Stimulated activated CD4-positive, alpha-beta T cell treated with anti-CD3 and anti-CD28 coated beads, Interleukin-15, amount 100 ng/mL, for 1 hour (primary cell): ENCODE measurements at places on chromosomes 11 and 22.

DNA sequence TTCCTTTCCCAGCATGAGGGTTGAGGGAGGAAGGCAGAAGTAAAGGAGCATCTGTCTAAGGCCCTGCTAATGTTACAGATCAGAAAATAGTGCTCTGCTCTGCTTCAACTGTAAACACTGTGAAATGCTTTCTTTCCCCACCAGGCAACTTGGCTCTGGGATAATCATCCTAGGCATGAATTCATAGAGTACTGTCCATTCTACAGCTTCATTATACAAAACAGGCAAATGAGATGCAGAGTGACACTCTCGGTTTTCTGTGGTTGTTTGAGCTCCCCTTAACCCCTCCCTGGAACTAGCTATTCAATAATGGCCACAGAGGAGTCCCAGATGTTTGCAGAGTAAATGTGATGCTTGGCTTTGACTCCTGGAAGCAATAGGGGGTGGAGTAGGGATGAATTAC, 184.3 kb upstream of the CTSC start:
- DNase-seq = no peak

GRCh38 chr11:67379061-67380058, 6.0 kb upstream of the CLCF1 start:
- DNase-seq = no peak

- DNase-seq = no peak
Measured at GRCh38 chr22:20173772-20174171, 22.9 kb upstream of the CCDC188 start.

DNA sequence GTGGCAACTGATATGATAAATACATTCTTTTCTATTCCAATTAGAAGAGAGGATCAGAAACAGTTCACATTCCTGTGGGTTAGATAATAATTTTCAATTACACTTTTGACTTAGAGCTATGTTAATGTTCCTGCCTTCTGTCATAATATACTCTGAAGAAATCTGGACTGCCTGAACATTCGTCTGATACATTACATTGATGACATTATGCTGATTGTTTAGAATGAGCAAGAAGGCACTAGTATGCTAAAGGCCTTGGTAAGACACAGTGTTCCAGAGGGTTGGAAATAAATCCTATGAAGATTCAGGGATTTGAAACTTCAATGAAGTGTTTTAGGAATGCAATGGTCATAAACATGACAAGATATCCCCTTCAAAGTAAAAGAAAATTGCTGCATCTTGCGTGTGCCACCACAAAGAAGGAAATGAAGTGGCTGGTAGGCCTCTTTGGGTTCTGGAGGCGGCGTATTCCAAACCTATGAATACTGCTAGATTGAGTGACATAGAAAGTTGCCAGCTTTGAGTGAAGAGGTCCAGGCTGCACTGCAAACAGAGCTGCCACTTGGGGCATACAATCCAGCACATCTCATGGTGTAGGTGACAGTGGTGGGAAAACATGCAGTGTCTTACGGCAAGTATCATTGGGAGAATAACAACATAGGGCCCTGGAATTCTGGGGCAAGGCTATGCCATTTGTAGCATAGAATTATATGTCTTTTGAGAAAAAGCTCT, 21.2 kb upstream of the PDE3B start:
- DNase-seq = no peak

DNA sequence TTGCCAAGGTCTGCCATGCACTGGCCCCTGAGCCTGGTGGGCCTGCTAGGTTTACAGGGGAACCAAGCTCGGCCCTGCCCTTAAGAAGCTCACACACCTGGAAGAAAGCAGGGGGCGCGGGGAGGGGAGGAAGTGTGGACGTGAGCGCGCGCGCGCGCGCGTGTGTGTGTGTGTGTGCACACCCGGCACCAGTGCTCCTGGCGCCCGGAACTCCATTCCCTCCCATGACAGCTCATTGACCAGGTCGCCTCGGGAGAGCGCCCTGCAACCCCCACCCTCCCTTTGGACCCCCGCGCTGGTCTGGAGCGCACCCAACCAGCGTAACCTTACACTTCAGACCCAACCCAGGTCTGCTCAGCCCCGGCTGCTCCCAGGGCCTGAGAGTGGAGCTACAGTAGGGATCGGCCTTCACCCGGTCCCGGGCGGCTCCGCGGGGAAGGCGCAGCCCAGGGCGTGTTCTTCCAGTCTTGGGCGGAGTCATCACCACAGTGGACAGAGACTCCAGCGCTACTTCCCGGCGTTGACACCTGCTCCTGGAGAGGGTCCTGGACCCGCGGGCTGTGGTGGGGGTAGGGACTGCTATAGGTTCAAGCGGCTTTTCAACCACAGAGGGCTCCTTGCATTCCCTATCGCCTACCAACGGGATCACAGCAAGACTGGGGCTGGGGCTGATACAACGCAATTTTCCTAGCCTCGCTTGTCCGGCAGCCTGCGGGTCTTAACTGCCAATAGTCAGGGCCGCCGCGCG, 1.5 kb downstream of the GALNT18 start:
- DNase-seq = no peak

DNA sequence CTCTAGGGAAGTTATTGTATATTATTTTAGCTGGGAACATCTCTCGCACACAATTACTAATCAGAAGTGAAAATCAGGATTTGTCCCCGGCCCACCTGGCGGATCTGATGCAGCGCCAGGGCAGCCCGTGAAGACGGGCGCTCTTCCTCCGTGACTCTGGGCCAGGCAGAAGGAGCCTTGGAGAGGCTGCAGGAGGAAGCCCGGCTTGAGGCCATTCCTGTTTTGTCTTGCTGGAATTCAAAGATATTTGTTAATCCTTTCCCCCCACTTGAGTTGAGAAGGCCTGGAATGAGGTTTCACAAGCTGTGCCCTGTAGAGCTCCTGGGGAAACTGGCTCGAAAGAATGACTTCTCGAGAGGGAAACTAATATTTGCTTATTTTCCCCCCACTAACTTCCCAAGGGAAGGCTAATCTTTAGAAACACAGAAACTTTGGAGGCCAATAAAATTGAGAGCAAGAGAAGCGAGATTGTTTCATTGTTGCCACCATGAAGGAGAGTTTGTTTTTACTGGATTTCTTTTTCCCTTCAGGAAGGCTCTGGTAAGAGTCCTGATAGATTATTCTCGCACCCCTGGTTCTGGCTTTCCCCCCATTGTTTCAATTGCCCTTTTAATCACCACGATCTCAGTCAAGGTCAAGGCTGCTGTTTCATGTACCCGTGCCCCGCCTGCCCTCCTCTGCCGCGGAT, 92.8 kb upstream of the SEPTIN5 start:
- DNase-seq = no peak

- no peak for DNase-seq
Measured at GRCh38 chr11:75078233-75078632, 18.4 kb downstream of the OR2AT4 start.

DNA sequence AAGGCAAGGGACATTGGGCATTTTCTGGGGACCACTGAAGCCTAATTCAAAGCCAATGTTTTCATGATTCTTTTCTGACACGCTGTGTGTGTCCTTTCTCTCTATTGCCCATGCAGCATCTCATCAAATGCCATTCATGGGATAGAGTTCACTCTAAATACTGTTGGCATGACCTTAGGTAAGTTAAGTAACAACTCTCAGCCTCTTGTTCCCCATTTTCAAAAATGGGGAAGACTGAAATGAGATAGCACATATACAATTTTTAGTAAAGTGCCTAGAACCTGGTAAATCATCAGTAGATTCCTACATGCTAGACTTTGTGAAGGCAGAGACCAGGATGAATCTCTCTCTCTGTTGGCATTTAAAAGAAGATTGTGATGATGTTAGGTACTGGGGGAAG, 12.7 kb upstream of the OR52K2 start:
- no peak for DNase-seq

DNA sequence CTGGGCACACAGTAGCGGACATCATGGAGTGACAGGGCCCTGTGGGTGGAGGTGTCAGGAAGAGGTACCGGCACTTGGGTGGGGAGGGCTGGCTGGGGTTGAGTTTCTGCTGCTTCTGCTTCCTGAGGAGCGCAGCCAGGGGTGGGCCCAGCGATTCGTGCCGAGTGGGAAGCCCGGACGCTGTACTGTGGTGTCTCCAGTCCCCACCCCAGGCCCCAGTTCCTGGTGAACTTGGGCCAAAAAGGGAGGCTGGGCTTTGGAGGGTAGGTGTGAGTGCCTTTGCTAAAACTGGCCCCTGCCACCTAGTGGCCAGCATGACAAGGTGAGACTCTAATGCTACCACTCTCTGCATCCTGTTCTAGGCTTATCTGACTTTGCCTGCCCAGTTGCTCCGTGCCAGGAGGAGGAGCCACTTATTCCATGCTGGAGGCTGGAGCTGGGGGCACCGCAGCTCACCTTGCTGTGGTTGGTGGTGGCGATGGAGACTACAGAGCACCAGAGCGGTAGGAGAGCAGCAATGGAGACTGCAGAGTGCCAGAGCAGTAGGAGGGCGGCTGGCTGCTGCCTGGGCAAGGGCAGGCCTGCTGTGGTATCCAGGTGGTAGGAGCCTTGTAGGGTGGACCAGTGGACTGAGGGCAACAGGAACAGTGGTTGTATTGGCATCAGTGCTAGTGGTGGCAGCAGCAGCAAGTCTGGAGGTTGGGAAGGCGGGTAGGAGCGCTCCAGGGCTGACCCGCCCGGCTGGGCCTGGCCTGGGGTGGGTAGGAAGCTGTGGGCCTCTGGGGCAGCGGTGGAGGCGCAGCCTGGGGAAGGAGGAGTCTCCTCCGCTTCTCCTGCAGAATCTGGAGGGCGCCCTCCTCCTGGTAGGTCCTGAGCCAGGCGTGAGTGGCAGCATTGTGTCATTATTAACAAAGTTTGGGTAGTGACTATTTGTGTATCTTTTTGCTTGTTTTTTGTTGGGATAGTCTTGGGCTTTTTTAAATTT, 2.2 kb upstream of the RFPL2 start:
- no peak for DNase-seq

DNA sequence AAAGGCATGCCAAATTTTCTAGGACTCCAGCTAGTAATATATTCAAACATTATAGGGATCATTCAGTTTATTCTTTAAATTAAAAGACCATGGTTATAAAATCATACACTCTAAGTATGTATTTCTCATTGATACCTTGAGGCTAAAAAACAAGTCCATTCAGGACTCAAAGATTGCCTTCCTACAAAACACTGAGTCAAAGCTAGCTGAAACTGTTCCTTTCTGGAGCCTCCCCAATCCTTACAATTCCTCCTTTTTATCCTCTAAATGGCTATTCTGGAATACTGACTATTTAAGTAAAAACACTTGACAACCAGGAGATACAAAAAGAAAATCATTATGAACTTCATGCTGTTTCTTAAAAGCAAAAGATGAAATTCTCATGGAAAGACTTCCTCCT, 4.9 kb upstream of the TTLL12 start:
- no peak for DNase-seq

GRCh38 chr11:65290448-65291165, 24.1 kb upstream of the CDC42EP2 start:
- DNase-seq = no peak

DNA sequence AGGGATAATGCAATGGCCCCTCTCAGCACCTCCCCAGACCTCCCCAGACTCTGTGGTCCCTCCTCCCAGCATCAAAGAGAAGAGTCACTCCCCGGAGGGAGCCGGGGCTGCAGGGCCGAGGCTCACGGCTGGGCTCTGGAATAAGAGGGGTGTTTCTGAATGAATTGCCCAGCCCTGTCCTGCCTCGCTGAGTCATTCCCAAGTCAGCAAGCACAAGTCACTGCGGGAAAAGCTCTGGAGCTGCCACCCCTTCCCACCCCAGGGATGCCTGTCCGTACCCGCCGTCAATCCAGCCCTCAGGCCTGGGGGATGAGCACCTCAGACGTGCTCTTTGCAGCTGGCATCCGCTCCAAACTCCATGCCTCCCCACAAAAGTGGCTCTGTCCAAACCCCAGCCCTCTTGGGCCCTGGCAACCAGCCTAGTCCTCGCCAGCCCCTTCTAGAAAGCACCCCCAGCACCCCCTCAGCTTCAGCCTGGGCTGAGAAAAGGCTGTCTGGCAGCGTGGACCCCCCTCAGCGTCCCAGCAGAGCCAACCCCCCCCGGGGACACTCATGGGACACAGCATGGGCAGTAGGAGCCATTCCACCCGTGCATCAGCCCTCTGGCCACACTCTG, 22.7 kb downstream of the CELSR1 start:
- no peak for DNase-seq
